ENCODE measurements at places on chromosomes 2 and 18.

DNA sequence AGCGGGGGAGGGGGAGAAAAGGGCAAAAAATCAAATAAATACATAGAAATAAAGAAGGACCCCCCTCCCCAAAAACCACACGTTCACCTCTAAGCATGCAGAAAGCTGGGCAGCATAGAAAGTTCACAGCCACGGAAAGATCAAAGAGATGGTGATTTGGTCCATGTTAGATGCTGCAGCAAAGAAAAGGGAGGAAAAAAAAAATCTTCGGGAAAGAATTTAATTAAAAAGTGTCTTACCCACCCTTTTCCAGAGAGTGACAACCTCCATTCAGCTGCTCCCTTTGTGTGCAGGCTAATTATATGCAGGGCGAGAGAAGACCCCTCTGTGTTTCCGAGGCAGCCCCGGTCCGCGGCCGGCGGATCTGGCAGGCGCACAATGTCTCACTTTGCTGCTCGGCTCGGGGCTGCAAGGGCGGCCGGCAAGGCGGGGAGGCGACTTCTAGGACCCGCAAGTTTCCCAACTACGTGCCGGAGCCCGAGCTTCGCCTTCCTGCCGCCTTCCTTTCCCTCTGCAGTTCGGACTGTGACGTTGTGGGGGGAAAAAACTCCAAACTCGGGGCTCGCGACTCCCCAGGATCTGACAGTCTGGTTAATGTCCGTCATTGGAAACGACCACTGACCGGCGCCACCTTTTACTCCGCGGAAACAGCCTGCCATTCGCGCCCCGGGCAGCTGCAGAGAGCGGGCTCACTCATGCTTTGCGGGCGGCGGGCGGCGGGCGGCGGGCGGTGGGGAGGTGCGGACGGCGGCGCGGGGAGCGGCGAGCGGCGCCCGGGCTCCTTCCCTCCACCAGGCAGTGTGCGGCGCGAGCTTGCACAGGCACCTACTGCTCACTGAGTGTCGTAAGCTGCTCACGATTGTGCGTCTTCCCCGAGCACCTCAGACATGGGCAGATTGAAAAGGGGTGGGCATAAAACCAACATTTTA lies at the start of gene LRRTM1:
LRRTM1 (minus strand) TSS at position 844 of the 929 bp plus-strand sequence. CDS start 933 bp downstream, outside the sequence.
- no peak for DNase-seq

DNA sequence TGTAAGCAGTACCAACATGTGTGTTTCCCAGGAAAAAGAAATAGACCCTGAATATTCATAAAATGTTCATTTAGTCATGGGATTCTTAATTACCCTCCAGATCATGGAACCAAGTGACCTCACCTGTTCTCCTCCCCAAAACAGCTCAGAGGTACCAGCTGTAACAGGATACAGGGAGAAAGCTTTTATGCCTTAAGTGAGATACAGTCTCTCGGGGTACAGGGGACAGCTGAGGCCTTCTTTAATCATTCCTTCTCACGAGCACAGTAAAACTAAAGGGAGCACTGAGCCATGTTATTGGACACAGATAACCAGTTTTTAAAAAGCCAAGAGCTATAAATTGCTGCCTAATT lies 16.6 kb downstream of the EPHA4 start:
- DNase-seq: no peak

DNA sequence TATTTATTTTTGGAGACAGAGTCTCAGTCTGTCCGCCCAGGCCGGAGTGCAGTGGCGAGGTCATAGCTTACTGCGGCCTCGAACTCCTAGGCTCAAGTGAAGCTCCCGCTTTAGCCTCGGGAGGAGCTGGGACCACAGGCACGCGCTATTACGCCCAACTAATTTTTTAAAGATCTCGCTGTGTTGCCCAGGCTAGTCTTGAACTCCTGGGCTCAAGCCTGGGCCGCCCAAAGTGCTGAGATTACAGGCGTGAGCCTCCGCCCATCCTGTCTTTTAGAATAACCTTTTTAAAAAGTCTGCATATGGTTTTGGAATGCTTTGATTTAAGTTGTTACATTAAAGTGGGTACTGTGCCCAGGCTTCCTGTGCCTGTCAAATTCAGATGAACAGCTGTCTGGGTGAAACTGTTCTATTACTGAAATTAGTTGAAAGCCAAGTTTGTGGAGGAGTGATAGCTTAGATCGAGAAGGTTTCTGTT lies 944 bp downstream of the RAB3GAP1 start:
- DNase-seq: no peak

DNA sequence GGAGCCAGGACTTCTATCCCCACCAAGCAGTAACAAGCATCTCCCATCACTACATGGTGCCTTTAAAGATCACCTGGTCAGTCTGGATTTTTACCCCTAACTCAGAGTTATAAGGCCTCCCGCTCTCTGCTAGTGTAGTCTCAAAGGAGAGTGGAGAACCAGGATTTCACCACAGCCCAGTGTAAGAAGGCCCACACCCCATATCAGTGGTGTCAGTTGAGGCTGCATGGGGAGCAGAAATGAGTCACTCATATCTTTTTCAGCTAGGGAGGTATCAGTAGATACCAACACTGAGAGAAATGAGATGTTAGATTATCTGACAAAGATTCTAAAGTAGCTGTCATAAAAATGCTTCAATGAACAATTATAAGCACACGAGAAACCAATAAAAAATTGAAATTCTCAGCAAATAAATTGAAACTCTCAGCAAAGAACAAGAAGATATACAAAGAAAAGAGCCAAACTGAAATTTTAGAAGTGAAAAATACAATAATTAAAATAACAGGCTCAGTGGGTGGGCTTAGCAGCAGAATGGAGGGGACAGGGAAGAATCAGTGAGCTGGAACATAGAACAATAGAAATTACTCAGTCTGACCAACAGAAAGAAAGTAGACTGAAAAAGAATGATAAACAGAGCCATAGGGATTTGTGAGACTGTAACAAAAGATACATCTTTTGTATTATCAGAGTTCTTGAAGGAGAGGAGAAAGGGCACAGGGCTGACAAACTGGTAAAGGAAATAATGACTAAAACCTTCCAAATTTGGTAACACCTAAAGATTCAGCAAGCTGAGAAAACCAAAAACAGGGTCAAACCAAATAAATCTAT lies 257.7 kb downstream of the ANAPC1 start:
- DNase-seq: no peak

DNA sequence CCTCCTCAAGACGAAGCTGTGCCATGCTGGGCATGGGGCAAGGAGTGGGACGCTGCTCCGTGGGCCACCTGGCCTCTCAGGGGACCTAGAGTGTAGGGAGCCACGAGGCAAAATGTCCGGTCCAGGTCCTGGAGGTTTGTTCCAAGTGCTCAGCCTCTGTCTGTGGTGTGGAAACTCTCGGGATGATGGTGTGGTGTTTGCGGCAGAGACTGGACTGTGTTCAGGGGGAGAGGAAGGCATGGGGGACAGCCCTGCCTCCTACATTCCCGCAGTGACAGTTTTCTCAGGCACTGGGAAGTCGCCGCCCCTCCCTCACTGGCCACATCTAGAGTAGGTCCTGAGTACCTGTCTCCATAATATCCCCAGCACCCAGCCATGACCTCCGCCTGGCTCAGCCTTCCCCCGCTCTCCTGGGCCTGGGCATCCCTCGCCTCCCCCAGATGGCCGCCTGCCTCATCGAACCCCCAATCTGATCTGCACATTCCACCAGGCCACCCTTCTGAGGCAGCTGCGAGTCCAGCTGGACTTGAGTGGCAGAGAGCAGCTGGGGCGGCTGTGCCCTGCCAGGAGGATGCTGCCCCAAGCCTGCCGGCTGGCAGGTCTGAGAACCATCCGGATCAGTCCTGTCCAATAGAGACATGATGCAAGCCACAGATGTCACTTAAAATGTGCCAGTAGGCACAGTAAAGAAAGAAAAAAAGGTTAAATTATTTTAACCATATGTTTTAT lies 6.2 kb downstream of the KCNIP3 start:
- no peak for DNase-seq

- no peak for DNase-seq
These were observed 862.2 kb upstream of the LRATD1 start for GRCh38 chr2:13770279-13770678.

DNA sequence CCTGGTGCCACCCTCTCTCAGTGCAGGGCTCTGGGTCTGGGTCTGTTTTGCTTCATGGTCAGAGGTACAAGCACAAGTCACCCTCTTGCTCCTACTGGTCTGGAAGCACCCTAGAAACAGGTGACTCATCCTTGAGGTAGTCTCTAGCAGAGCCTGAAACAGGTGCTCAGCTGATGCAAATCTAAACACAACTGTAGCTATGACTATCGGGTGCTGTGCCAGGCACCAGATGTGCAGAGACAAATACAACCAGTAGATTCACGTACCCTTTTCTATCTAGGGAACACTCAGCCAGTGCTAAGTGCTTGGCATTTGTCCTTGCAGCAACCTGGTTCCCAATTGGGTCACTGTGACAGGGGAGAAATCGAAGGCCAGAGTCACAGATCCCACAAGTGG lies 140.9 kb upstream of the MYCN start:
- DNase-seq: no peak

GRCh38 chr18:54069729-54070128 lies 154.7 kb downstream of the MBD2 start:
- no peak for DNase-seq

- DNase-seq: no peak
These were observed 4.2 kb downstream of the ERMN start for GRCh38 chr2:157321466-157321865.

- no peak for DNase-seq
These were observed 7.4 kb downstream of the NFATC1 start for GRCh38 chr18:79402977-79403722.

DNA sequence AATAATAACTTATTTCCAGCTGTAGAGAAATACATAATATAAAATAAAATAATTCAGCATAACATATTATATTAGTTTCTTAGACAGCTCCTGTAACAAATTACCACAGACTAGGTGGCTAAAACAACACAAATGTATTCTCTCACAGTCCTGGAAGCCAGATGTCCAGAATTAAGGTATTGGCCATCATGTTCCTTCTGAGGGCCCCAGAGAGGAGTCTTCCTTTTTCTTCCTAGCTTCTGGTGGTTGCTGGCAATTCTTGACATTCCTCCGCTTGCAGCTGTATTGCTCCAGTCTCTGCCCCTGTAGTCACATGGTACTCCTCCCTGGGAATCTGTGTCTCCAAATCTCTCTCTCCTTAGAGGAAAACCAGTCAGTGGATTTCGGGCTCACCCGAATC lies 146.8 kb downstream of the RBM43 start:
- no peak for DNase-seq

GRCh38 chr2:240460253-240460711 lies 24.8 kb downstream of the GPC1 start:
- no peak for DNase-seq

DNA sequence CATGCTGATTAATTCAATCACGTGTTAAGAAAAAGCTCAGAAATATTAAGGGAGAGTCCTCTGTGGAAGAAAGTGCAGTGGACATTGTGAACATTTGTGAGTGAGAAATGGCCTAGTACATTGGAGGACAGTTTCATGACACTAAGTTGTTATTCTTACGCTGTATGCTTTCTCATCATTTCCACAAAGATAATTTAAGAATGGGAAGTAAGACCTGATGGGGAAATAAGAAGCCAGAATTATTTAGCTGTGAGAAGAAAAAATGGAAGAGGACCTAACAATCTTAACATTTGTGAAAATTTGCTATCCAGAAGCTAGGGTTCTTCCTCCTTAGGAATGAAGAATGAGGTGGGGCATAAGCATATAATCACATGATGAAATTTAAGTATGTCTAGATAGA lies 15.2 kb upstream of the RAPH1 start:
- no peak for DNase-seq

DNA sequence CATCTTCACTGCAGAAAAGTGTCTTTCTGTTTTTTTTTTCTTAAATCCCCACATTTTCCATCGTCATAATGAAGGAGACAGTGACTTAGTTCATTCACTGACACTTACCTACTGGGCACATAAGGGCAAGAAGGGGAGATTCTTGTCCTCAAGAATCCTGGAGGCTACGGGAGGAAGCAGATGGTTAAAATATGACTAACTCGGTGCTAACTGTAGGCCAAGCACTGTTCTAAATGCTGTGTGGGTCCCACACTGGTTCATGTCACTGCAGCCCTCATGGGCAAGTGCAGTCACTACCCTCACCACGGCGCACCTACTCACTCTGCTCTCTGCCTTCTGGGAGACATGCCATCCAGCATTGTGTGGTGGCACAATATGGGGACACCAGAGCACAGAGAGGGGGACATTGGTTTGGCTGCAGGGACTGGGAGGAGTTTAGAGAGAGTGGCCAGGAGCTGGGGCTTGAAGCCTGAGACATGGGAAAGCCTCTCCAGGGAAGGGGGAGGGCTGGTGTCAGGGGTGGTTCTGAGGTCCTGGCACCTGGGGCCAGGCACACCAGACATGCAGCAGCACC lies 305.2 kb downstream of the MYCN start:
- DNase-seq: no peak

GRCh38 chr2:218129458-218130135 lies 3.8 kb downstream of the CXCR2 start:
- no peak for DNase-seq

DNA sequence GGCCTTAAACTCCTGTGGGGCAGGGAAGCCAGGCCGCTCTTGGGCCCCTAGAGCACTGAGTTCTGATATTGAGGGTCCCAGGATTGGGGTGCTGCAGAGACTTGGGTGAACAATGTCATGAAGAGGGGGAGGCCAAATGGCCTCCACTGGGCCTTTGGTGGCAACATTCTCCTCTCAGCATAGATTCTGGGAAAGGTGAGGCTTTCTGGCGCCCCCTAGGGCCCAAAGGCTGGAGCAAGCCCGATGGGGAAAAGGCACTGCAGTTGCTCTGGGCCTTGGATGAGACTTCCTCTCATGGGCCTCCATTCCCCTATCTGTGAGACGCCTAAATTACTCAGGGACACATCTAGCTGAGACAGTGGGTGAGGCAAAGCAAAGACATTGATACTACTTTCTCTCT lies 84.8 kb downstream of the ACAA2 start:
- DNase-seq: no peak

DNA sequence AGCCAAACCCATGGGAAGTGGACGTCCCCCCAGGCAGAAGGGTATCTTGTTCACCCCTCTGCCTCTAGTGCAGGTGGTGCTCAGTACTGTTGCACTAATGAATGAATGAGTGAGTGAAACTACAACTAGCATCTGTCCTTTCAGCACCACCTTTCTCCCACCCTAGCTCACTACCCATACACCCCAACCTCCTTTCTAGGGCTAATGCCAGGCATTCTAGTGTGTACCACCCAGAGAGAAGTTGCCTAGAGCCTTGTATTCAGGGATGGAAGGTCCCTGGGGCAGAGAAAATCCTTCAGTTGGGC lies 22.5 kb downstream of the CCT7 start:
- no peak for DNase-seq

- no peak for DNase-seq
These were observed 325 bp upstream of the TTLL4 start for GRCh38 chr2:218710334-218710686.

- no peak for DNase-seq
These were observed 75.6 kb downstream of the MAP4K4 start for GRCh38 chr2:101773137-101773536.

GRCh38 chr2:179953359-179953758 lies 53.7 kb downstream of the CWC22 start:
- no peak for DNase-seq

- DNase-seq: no peak
These were observed 56.3 kb downstream of the MARCHF4 start for GRCh38 chr2:216315802-216316603.

DNA sequence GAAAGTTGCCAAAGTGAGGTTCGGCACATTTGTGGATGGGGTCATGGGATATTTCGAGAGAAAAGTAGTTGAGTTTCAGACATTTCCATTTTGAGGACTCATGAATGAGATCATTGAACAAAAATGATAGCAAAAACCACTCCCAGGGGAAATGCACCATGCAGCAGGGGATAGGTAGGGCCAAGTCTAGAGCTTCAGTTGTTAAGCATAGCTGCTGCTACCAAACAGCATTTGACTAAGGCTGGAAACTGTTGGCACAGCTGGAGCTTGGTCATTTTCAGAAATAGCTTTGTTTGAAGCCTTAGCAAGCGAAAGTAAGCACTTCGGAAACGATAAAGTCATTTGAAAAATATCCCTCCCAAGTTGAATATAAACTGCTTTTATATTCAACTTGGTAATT lies 431.8 kb downstream of the SOCS6 start:
- DNase-seq: no peak

All from cortex of kidney (tissue), 1 donor.